Stimulated activated CD4-positive, alpha-beta T cell treated with anti-CD3 and anti-CD28 coated beads, Interleukin-2, amount 100 ng/mL, for 48 hours (primary cell): ENCODE measurements at places on chromosomes 6 and 20.

DNA sequence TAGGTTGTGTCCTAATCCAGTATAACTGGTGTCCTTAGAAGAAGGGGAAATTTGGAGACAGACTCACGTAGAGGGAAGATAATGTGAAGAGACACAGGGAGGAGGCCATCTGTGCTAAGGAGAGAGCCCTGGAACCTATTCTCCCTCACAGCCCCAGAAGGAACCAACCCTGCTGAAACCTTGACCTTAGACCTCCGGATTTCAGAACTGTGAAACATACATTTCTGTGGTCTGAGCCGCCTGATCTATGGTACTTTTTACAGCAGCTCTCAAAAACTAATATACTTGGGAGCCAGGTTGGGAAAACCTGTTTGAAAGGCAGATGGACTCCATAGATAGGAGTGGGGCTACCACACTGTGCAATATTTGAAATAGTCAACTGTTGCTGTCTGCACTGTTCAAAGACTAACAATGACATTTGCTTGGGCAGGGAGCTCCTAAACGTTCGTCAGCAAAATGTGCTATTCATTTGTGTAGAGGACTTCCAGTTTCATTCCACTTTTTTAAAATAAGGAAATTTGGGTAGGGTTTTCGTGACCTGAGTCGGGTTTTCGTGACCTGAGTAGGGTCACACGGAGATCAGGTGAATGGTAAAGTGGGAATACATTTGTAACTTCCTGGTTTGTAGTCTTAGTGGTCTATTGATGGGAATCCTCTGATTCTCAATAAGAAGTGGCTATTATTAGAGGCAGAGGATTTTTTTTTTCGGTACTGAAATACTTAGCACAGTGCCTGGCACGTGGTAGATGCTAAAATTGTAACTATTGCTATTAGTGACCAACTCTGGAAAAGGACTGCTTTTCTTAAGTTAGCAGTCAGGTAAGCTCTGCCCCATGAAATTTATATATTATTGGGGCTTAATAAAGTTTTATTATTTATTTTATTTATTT is 11.4 kb downstream of the TAGAP start:
- DNase-seq = no peak

DNA sequence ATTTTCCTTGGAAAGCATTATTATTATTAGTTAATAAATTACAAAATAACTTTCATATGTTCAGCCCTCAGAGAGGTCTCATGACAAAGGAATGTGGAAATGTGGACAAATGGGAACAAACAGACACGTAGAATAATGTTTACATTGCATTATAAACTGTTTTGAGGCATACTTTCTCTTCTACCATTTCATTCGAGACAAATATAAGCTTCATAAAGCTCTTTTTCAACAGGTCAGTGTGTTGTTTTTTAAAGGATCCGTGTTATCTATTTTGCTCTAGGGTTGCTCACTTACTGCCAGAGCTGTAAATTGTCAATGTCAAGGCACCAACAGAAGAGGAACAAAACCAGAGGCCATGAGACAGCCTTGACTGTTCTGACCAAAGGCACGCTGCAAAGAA is 256.8 kb downstream of the PHACTR1 start:
- DNase-seq = no peak

- no peak for DNase-seq
These were observed 66.6 kb downstream of the EZR start for GRCh38 chr6:158752613-158753012.

- DNase-seq = no peak
These were observed 100.5 kb downstream of the PDE10A start for GRCh38 chr6:165562421-165563090.

- DNase-seq = no peak
These were observed 54.6 kb downstream of the LYRM4 start for GRCh38 chr6:5205877-5206850.

DNA sequence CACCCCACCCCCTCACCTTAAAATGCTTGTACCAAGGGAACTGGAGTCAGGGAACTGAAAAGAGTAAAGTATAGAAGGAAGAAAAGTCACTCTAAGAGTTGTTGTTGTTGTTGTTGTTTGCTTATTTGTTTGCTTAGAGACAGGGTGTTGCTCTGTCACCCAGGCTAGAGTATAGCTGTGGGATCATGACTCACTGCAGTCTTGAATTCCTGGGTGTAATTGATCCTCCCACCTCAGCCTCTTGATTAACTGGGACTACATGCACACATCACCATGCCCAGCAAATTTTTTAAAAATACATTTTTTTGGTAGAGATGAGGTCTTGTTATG is 681.6 kb upstream of the GJE1 start:
- no peak for DNase-seq

GRCh38 chr6:69933239-69933638 is 66.9 kb downstream of the COL19A1 start:
- no peak for DNase-seq

- DNase-seq = no peak
These were observed 144.9 kb upstream of the OLIG3 start for GRCh38 chr6:137638926-137639706.

- no peak for DNase-seq
These were observed 11.0 kb upstream of the HDGFL1 start for GRCh38 chr6:22558288-22558882.

DNA sequence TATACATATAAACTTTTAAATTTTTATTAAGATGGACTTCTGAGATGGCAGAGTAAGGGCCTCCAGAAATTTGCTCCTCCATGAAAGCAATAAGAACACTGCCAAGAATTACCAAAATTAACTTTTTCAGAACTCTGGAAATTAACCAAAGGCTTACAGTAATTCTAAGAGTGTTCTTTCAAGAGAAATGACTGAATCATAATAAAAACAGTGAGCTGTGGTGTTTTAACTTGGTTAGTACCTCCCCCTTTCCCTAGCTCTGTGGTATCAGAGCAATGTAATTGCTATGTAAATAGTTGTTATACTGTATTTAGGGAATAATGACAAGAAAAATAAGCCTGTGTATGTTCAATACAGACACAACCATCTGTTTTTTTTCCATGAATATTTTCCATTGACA is 19.0 kb downstream of the HECA start:
- no peak for DNase-seq

- DNase-seq = peak; percentile 42
These were observed 18.3 kb upstream of the NHSL1 start for GRCh38 chr6:138517635-138518034.

DNA sequence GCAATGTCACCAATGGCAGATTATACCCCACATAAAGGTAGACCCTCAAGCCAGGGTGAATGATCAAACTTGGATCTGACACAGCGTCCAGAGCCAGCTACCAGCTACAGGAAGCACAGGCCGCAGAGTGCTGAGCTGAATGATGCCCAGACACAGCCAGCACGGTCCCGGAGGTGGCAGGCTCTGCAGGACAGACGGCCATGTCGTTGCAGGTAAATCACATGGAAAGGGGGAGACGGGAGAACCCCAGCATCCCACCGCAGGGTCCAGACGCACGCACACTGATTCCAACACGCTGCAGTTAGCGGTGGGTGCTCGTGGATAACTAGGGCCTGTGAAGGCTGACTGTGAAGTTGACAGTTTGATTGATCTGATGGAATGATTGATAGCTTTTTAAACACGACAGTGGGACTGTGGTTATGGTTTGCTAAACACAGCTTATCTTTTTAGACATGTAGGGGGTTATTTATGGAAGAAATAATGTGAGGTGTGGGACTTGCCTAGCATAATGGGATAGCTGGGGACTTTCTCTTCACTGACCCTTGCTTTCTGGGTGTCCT is 228.5 kb downstream of the ERMARD start:
- no peak for DNase-seq
